Testis (tissue), 5 donors: ENCODE measurements at places on chromosomes 2 and 18. TPM values are rescaled to one million over a fixed set of nuclear protein-coding genes. Genes with fewer than 3 reads are reported as not detected.

The TFCP2L1 gene
- 3.1 TPM for total RNA-seq

The IL36G gene
- total RNA-seq: not detected

The FAM110C gene
- total RNA-seq: 16.3 TPM

The LYG1 gene
- total RNA-seq: 5.8 TPM

The ERMN gene
- total RNA-seq: 1.6 TPM

The ACTG2 gene
- total RNA-seq: 1.3 TPM

The RUFY4 gene
- 0.39 TPM for total RNA-seq

The ITPRIPL1 gene
- total RNA-seq: 14.0 TPM

The IL1R1 gene
- total RNA-seq: 35.4 TPM

The SDC1 gene
- total RNA-seq: 9.2 TPM

The TMEM178A gene
- total RNA-seq: 5.7 TPM

The ALKAL2 gene
- 46.9 TPM for total RNA-seq

DNA sequence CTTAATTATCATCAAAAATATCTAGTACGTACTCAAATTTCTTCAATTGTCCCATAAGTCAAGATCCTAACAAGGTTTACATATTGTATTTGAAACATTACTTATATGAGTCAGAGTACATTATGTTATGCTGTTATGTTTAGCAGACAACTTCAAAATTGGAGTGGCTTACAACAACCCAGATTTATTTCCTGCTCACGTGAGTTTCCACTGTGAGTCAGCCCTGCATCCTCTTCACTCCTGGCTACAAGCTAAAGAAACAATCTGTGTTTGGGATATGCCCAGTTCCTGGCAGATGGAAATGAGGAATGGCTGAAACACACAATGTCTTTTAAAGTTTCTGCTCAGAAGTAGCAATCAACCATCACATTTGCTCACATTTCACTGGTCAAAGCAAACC lies 31.5 kb upstream of the TANC1 start:
- no peak for DNase-seq

GRCh38 chr2:65360441-65360840 lies 72.0 kb downstream of the SPRED2 start:
- DNase-seq: no peak

- peak; percentile 90 for DNase-seq
These were observed at the start of gene DRC1 for GRCh38 chr2:26401739-26402541. TSS of gene DRC1 (plus strand) at chr2:26401920. CDS start at chr2:26401990, 70 bp downstream.

GRCh38 chr18:51915176-51915575 lies 424.8 kb upstream of the DCC start:
- DNase-seq: no peak

GRCh38 chr2:164897469-164898260 lies 56.0 kb upstream of the COBLL1 start:
- DNase-seq: no peak

DNA sequence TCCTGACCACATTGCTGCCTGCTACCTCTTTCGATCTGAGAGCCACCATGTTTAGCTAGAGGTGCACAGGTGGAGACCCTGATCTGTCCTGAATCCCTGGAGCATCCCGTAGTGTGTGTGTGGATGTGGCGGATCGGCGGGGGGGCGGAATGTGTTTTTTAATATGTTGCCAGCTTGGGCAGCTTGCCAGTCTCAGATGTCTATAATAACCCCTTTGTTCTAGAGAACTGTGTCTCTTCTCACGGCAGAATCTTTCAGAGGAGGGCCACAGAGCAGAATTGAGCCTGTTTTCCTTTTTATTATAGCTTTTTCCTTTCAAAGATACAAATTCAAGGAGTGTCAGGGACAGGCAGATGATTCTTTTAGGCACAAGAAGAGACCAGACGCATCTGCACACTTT lies 934.1 kb upstream of the KLHL29 start:
- peak; percentile 47 for DNase-seq

- DNase-seq: no peak
These were observed 147.7 kb upstream of the GATA6 start for GRCh38 chr18:22021701-22022100.

GRCh38 chr18:56741685-56742084 lies 90.5 kb downstream of the WDR7 start:
- DNase-seq: no peak

DNA sequence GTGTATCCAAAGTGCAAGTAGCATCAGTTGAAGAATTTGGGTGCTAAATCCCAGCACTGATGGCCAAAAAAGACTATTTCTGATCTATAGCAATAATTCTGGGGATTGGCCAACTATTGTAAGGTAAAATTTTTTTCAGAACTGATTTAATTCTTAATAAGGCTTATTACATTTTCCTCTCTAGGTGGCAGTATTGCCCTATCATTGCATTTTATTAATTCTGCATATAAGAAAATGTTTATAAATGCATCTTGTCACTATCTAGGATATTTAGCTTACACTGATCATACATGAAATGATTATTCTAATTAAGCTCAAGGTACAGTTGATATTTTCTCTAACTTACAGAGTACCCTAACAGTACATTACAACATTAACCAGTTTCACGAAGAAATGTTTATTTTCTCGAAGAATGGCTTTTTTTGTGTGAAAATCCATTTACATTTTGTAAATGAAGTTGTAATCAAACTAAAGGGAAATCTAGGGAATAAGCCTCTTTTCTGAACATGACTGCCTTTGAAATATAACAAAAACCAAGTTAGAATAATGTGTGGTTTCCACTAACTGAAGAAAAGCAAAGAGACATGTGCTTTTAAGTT lies 11.0 kb downstream of the TTN start:
- no peak for DNase-seq

GRCh38 chr18:10045296-10045891 lies 131.6 kb downstream of the VAPA start:
- DNase-seq: no peak

DNA sequence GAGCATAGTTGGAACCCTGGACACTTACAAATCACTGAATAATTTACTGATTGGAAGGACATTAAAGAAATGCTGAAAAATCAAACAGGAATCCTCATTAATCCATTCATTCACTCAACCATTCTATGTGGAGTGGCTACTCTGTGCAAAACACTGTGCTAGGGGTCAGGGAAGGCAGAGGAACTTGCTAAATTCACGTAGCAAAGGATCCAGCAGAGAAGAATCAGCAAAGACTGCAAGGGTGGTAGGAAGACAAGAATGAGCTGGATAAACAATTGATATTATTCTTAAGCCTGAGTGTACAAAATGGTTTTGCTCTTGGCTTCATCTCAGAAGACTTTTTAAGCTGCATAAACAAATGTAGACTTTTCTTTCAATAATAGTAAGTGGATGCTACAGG lies 164.3 kb upstream of the CAVIN2 start:
- no peak for DNase-seq
